Naive thymus-derived CD4-positive, alpha-beta T cell (primary cell): ENCODE measurements at places on chromosomes 5 and 9.

DNA sequence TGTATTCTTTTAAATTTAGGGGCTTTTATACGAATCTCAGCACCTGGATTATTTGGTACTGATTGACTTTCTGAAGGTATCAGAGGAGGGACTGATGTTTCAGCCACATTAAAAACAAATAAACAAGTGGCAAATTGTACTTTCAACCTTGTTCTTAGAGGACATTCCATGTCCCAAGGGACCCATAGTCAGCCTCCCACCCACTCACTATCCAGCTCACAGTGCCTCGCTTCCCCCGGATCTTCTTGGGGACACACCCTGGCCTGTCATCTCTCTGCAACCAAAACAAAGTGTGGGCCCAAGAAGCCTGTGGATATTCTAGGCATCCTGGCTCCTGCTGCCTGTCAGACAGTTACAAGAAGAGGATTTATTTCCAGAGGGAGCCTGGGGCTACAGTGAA is 8.8 kb upstream of the BOD1 start:
- H3K36me3 ChIP-seq = no peaks in the 10 kb centered on the region
- no peak overlapping the region for H3K4me3 ChIP-seq
- no peaks in the 10 kb centered on the region for H3K27me3 ChIP-seq
- H3K4me1 ChIP-seq = no peaks in the 10 kb centered on the region

GRCh38 chr9:26034786-26035185 is 356.5 kb upstream of the TUSC1 start:
- H3K4me1 ChIP-seq = no peaks in the 10 kb centered on the region
- H3K36me3 ChIP-seq = no peaks in the 10 kb centered on the region
- H3K4me3 ChIP-seq = no peak overlapping the region
- H3K27me3 ChIP-seq = no peaks in the 10 kb centered on the region
- DNase-seq = no peak

- no peak overlapping the region for H3K4me3 ChIP-seq
- H3K4me1 ChIP-seq = no peaks in the 10 kb centered on the region
- H3K27ac ChIP-seq = no peak overlapping the region
- no peaks in the 10 kb centered on the region for H3K27me3 ChIP-seq
These were observed 10.5 kb upstream of the GDNF start for GRCh38 chr5:37850226-37850865.

DNA sequence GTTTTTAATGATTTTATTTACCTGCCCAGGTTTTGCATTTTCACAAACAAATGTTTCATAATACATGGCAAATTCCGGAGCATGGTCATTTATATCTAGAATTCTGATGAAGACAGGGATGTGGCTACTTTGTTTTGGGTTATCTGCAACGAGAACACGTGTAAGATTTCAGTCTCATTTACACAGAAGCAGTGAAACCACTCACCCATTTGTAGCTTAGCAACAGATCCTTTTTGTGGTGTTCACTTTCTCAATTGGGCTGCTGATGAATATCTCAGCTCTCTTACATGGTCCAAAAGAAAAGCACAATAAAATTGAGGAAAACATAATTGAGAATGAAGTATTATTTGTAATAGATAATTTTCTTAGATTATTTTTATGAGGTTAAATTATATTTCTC is 148.6 kb downstream of the CDH9 start:
- no peak overlapping the region for H3K27ac ChIP-seq
- no peak for DNase-seq
- no peak overlapping the region for H3K4me3 ChIP-seq
- H3K4me1 ChIP-seq = no peaks in the 10 kb centered on the region

DNA sequence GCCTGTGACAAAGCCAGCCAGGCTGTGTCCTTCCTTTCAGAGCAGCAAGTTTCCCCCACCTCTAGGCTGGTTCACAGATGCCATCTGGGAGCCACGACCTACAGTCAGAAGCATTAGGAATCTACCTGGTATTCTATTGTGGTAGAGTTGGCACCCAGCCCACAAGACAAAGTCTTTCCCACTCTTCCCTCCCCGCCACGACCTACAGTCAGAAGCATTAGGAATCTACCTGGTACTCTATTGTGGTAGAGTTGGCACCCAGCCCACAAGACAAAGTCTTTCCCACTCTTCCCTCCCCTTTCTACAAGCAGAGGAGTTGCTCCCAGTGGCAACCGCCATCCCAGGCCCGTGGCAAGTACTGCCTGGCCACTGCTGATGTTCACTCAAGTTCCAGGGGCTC is 157.8 kb upstream of the TNC start:
- no peak for DNase-seq
- no peaks in the 10 kb centered on the region for H3K27me3 ChIP-seq
- no peak overlapping the region for H3K4me3 ChIP-seq
- H3K36me3 ChIP-seq = no peaks in the 10 kb centered on the region

DNA sequence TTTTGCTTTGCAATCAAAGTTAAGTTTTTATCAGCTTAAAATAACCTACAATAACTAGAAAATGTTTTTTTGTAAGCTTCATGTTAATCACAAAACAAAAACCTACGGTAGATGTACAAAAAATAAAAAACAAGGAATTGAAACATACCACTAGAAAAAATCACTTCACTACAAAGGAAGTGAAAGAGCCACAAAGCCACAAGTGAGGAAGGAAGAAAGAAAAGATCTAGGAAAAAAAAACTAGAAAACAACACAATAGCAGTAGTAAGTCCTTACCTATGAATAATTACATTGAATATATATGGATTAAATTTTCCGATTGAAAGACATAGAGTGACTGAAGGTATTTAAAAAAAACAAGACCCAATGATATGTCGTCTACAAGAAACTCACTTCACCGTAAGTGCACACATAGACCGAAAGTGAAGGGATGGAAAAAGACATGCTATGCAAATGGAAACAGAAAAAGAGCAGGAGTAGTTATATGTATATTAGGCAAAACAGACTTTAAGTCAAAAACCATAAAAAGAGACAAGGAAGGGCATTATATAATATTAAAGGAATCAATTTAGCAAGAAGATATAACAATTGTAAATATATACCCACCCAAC is 13.4 kb upstream of the ZDHHC21 start:
- H3K27me3 ChIP-seq = no peaks in the 10 kb centered on the region
- H3K27ac ChIP-seq = no peak overlapping the region
- no peak overlapping the region for H3K4me3 ChIP-seq
- H3K4me1 ChIP-seq = no peaks in the 10 kb centered on the region
- no peak for DNase-seq

- H3K4me3 ChIP-seq = no peak overlapping the region
- no peak for DNase-seq
- no peak overlapping the region for H3K27ac ChIP-seq
- peaks cover 17% of the 10 kb centered on the region for H3K36me3 ChIP-seq
- H3K4me1 ChIP-seq = no peaks in the 10 kb centered on the region
These were observed 104.4 kb downstream of the KLHL3 start for GRCh38 chr5:137631453-137631852.

DNA sequence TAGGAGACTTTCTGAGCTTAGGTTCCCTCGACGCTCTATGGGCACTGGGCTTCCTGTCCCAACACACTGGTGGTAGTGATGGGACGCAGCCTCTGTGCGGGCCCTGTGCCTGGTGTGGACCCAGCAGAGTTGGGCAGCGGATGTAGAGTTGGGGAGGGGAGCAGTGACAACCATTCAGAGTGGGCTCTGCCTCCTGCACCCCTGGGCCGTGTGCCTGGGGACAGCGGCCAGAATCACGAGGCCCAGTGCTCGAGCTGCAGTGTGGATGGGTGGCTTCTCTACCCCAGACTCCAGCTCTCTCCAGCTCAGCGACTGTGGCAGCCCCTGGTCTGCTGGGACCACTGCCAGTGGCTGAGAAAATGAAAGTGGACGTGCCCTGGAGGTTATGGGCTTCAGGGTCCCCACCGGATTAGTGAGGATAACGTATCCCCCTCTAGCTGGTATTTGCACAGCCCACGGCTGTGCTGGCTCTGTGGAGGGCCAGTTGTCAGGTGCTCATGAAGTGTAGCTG is 18.6 kb downstream of the RXRA start:
- no peak overlapping the region for H3K27ac ChIP-seq
- H3K27me3 ChIP-seq = no peaks in the 10 kb centered on the region
- peaks cover 8% of the 10 kb centered on the region for H3K4me1 ChIP-seq
- no peak overlapping the region for H3K4me3 ChIP-seq
- no peaks in the 10 kb centered on the region for H3K36me3 ChIP-seq

DNA sequence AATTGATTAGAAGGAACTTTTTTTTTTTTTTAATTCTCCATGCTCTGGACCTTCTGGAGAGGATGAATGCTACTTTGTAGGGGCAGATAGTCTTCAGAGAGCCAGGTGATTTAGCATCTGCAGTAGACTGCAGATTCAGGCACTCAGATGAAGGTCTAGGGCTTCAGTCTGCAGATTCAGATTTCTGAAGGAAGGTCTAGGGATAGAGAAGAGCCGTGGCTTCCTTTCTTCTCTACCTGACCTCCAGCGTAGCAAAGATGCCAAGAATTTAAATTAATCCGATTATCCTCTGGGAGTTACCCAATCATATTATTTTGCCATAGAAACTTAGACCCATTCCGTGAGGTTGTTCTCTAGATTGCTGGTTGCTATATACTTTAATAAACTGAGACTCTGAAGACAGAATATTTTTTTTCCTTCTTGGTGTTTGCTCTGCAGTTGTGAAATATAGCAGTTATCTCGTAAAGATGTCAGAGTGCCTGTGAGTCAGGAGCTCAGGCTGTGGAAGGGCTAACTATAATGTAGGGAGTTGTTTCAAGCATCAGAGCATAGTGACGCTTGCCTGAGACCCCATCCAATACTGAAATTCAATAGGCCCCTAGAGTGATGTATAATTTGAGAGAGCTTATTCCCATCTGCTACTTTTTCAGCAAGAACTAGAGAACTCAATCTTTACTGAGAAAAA is 132.7 kb upstream of the SLC12A2 start:
- H3K36me3 ChIP-seq = no peaks in the 10 kb centered on the region
- no peak overlapping the region for H3K4me3 ChIP-seq
- H3K27me3 ChIP-seq = no peaks in the 10 kb centered on the region
- no peak overlapping the region for H3K27ac ChIP-seq

GRCh38 chr5:75608870-75609269 is 2.4 kb upstream of the ANKDD1B start:
- H3K4me3 ChIP-seq = no peak overlapping the region
- no peak for DNase-seq
- H3K27ac ChIP-seq = no peak overlapping the region
- no peaks in the 10 kb centered on the region for H3K27me3 ChIP-seq

GRCh38 chr5:179344431-179345182 is 654 bp downstream of the ADAMTS2 start:
- no peaks in the 10 kb centered on the region for H3K36me3 ChIP-seq
- H3K4me3 ChIP-seq = no peak overlapping the region
- H3K27ac ChIP-seq = no peak overlapping the region
- DNase-seq = no peak
- no peaks in the 10 kb centered on the region for H3K4me1 ChIP-seq

DNA sequence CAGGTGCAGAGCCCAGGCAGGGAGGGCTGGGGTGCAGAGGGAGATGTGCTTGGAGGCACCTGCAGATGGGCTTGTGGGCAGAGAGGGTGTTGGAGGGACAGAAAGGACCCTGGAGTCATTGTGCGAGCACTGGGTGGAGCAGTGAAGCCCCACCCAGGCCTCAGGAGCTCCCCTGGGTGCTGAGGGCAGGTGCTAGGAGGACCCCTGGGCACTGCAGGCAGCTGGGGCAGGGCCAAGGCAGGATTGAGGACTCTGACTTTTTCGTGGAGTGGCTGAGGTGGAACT is 10.3 kb upstream of the SLC6A18 start:
- H3K4me1 ChIP-seq = no peaks in the 10 kb centered on the region
- H3K27me3 ChIP-seq = no peaks in the 10 kb centered on the region
- no peak for DNase-seq

DNA sequence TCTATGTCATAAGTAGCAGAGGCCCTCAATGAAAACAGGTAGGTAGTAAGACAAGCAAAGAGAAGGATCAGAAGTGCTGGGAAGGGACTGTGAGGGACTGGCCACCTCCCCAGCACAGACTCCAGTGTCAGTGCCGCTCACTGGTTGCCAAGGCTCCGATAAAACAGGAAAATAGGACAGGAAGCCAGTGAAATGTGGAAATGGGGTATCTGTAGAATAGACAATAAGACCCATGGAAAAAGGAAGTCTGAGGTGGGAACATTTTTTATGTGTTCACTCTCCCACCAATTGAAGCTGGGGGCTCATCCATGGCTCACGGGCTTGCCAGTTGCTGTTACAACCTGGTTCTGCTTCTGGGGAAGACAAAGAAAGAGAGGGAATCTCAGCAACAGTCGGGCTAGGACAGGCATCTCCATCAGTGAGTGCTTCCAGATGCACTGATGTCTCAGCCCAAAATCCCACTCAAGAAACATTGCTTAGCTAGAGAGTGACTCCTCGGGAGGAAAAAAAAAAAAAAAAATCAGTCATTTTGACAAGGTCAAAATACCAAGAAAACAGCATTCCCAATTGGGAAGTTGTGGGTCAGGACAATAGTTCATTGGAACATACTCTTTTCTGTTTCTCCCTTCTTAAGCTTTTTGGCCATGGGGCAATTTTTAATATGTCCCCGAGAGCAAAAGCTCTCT is 27.6 kb upstream of the NFIB start:
- no peaks in the 10 kb centered on the region for H3K36me3 ChIP-seq
- no peak overlapping the region for H3K27ac ChIP-seq
- H3K4me3 ChIP-seq = no peak overlapping the region
- no peaks in the 10 kb centered on the region for H3K27me3 ChIP-seq
- no peak for DNase-seq
- H3K4me1 ChIP-seq = no peaks in the 10 kb centered on the region

DNA sequence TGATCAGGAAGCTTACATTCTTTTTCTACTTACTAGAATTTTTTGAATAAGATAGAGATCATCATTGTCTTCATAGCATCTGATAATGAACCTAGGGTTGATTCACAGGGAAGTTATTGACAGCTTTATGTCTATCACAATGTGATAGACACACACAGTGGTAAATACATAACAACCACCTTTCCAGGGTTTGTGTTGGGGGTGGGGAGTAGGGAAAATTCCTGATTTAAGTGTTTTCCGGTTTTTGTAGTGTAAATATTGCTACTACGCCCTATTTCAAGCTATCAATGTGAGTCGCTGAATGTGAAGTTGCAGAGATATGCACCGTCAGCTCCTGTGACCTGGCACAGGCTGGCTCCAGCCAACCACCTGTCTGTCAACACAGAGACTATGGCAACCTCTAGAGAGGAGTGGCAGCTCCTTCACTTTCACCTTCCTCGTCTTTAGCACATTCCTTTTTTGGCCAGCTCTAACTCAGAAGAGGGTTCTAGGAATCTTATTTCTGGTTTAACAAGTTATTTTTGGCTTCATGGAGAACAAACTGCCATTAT is 224.9 kb downstream of the MAT2B start:
- no peak overlapping the region for H3K4me3 ChIP-seq
- H3K36me3 ChIP-seq = no peaks in the 10 kb centered on the region
- no peak overlapping the region for H3K27ac ChIP-seq
- H3K4me1 ChIP-seq = no peaks in the 10 kb centered on the region
- no peaks in the 10 kb centered on the region for H3K27me3 ChIP-seq
